Aorta (tissue), 5 donors: ENCODE measurements at places on chromosomes 11 and 22. TPM values are rescaled to one million over a fixed set of nuclear protein-coding genes. Genes with fewer than 3 reads are reported as not detected.
A peak's percentile ranks its signal among the peaks of the same experiment; 100 is the strongest.

DNA sequence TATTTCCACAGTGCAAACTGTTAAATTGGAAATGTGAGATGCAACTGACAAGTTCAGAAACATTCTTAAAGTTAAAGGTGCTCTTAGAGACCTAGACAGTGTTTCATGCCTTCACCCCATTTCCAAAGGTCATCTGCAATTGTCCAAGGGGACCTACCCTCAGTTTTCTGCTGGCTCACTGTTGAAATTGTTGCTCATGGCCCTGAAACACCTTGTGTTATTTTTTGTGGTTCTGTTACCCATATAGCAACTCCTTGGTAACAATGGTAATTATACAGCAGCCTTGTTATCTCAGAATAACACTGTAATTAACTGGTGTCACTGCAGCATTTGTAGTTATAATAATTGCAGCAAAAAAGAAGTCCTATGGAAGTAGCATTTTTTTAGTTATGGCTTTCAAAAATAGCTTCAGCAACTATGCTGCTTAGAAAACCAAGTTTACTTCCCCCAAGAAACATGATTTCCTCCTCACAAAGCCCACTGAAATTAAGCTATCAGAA, 49.2 kb upstream of the CCDC34 start:
- no peak for DNase-seq

- DNase-seq, result no peak
Measured at GRCh38 chr11:79129702-79130101, 311.1 kb downstream of the TENM4 start.

- no peak for DNase-seq
Measured at GRCh38 chr11:5553343-5553742, 5.0 kb upstream of the OR52H1 start.

- DNase-seq, result peak; percentile 39
Measured at GRCh38 chr22:23223569-23224317, 43.4 kb downstream of the BCR start.

GRCh38 chr11:45655831-45656230, 9.6 kb downstream of the CHST1 start:
- DNase-seq, result peak; percentile 21

DNA sequence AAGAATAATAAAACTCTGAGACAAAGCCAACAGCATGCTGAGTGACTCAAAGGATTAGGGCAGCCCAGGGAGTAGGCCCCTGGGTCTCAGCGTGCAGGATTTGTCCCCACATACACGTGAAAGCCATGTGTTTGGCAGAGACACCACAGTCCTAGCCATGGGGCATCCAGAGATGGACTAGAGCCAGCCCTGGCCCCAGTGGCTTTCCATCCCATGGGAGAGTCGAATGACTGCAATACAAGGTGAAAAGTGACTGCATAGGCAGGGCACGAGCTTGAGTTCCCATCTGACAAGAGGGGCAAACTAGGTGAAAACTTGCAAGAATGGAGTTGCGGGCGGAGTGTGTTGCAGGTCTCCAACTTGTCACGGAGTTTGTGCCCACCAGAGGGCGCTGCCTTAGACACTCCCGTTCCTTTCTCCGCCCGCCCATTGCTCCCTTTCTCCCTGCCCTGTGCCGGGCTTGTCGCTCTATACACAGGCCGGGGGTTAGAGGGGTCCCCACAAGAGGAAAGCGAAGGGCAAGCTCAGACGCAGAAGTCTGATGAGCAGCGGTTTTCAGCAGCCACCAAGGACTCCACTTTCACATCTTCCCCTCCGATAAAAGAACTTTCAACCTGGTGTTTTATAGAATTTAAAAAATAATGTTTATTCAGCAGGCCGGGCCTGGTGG, 24.2 kb downstream of the TSKU start:
- peak; percentile 90 for DNase-seq

DNA sequence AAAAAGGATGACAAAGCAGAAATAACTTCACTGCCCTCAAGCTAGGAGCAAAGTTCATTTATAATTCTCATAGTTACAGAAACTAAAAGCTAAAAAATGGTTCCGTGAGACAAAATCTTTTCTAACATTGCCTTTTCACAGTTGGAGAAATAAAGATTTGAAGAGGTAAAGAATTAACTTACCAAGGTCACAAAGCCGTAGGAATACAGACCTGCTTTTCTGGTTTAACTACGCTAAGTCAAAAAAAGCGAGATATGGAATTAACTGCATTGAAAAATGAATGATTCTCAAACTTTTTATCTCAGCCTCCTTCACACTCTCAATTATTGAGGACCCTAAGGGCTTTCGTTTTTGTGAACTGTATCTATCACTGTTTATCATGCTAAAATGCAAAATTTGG, 95.3 kb downstream of the SLC17A6 start:
- DNase-seq, result no peak

- no peak for DNase-seq
Measured at GRCh38 chr22:49650336-49651241, 177.1 kb downstream of the BRD1 start.

DNA sequence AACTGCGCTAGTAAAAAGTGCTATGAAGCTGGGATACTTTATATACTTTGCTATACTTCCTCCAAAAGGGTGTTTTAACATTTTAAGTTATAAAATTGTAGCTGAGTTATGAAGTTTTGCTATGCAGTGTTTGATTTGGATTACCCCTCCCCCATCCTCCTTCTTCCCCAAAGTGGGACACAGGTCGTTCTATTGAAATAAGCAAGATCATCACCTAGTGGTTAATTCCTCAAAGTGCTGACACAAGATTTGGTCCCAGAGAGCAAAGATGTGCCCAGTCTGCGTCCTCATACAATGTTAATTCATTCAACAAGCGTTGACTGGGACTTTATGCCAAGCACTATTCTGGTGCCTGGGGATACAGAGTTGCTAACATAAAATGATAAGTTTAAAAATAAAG, 78.5 kb downstream of the SPON1 start:
- DNase-seq, result no peak

DNA sequence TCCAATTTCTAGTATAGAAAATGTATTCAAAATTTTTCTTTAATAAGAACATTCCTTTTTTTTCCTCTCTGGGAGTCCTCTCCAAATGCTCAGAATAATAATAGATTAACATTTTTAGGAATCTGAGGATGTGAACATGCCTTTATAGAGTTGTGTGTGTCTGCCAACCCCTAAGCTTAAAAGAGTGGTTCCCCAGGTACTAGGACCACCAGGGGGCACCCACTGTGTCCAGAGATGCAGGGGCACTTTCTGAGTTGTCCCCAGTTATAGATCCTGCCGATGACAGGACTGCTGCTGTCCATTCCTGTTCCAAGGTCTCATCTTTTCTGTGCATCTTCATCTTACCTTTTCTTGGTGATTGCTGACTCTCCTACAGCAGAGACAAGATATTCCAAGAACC, 27.0 kb upstream of the MICAL2 start:
- DNase-seq, result no peak

DNA sequence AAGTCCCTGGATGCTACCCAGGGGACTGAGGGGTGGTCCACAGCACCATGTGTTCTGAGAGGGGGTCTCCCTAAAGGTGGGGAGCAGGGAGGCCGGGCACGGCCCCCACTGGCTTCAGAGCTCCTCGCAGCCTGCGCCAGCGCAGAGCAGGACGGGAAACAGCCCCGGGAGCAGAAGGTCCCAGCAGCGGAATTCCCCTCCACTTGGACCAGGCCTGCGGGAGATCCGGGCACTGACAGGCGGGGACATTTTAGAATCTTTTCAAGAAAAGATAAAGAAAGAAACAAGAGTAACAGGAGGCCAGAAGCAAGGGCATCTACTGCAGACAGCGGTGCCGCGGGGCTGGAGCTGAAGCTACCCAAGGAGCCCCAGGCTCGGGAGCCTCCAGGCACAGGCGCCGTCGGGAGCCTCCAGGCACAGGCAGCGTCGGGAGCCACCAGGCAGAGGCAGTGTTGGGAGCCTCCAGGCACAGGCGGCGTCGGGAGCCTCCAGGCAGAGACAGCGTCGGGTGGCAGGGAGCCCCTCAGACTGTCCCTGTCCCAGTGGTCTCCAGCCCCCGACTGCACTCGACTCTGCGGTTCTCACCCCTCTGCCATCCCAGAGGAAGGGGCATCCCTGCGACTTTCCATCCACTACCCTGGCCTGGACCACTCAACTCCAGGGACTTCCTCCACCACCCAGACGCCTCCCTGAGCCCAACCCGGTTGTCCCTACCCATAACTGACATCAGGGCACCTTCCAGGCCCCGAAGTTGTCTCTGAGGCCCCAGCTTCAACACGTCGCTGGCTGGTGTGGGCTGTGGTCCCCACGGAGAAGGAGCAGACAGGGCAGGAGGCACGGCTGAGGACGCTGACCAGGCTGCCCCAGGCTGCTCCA, 211.1 kb downstream of the BRD1 start:
- no peak for DNase-seq

GRCh38 chr11:40099426-40100161, 1359.9 kb downstream of the LRRC4C start:
- DNase-seq, result no peak

DNA sequence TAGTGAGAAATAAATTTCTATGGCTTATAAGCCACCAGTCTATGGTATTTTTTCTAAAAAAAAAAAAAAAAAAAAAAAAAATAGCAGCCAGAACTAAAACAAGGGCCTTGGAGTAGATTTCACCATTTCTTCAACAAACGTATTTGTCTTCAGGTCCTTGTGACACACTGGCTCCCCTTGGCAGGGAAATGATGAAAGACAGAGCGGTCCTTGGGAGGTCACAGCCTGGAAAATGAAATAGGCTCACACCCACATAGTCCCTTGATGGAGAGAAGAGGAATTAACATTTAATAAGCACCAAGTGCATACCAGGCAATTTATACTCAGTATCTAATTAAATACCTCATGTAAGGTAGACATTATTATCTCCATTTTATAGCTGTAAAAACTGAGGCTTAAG, 25.7 kb upstream of the ACER3 start:
- DNase-seq, result no peak

DNA sequence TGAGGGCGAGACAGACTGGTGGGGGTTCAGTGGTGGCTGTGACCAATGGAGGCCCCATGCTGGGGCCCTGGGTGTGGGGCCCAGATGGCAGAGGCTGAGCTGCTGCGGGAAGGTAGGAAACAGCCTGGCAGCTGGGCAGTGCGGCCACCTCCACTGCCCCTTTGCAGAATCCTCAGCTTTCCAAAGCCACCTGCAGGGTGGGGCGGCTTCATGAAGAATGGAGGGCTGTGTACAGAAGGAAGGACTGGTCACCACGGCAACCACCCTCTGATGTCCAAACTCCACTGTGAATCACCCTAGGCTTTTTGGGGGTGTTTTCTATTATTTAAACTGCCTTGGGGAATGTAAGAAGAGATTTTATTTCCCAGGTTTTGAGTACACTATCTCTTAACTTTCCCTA, 166.3 kb upstream of the NAV2 start:
- DNase-seq, result no peak

GRCh38 chr22:33220476-33221080, 162.4 kb upstream of the SYN3 start:
- DNase-seq, result no peak

DNA sequence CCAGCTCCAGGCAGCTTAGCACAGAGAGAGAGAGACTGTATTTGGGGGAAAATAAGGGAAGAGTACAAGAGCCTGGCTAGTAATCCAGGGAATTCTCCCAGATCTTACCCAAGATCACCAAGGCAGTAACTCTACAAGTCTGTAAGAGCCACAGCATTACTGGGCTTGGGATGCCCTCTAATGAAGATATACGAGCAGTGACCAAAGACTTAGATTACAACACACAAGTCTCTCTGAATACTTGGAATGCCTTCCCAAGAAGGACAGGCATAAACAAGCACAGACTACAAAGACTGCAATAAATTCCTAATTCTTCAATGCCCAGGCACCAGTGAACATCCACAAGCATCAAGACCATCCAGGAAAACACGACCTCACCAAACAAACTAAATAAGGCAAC, 17.7 kb downstream of the DNAJC24 start:
- DNase-seq, result no peak

DNA sequence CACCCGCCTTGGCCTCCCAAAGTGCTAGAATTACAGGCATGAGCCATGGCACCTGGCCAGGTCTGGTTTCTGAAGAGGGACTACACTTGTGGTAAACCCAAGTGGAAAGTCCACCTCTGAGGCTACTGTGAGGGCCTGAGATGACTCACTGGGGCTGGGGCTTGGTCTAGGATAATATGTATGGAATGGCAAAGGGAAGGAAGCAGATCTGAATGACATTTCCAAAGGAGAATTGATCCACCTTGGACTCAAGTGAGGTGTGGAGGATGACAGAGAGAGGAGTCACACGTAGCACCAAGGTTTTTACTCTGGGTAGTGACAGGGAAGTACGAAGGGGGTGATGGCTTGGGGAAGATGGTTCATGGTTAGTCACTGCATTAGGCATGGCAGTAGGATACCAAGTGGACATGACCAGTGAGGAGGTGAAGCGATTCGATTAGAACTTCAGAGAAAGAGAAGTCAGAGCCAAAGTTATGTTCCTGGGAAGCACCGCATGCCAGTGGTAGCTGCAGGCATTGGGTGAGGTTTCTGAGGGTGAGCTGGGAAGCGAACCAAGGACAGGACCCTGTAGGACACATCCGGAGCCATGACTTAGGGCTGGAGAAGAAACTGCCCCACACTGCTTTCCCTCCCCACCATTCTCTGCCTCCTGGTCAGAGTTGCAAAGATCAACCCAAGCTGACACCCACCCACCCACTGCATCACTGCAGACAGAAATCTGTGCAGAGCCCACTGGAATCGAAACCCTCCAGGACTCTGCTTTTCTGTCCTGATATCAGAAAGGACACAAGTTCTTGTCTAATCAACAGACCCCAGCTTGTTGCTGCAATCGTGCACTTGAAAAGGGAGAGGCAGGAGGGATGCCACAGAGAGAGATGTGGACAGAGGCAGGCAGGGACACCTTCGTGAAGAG, 13.0 kb upstream of the BCL9L start:
- no peak for DNase-seq

The ASCL3 gene
- polyA plus RNA-seq, result not detected

The CYP2D6 gene
- 1.8 TPM for polyA plus RNA-seq

The CADM1 gene
- 3.8 TPM for polyA plus RNA-seq

The TMPRSS5 gene
- 2.0 TPM for polyA plus RNA-seq

The MUC5AC gene
- polyA plus RNA-seq, result not detected

The NXPE4 gene
- not detected for polyA plus RNA-seq

The FGF19 gene
- polyA plus RNA-seq, result not detected

The BTBD10 gene
- 28.0 TPM for polyA plus RNA-seq

The CSF2RB gene
- polyA plus RNA-seq, result 1.3 TPM

The ATL3 gene
- polyA plus RNA-seq, result 42.4 TPM

The OR52E5 gene
- not detected for polyA plus RNA-seq
